ENCODE measurements at places on chromosomes 7 and 10.

GRCh38 chr10:95363303-95363912 lies 72.6 kb upstream of the PDLIM1 start:
- DNase-seq = peak; percentile 34

GRCh38 chr7:142668495-142668894 lies 80.8 kb upstream of the PRSS1 start:
- no peak for DNase-seq

GRCh38 chr7:4792537-4793126 lies 17.2 kb downstream of the AP5Z1 start:
- DNase-seq = no peak

DNA sequence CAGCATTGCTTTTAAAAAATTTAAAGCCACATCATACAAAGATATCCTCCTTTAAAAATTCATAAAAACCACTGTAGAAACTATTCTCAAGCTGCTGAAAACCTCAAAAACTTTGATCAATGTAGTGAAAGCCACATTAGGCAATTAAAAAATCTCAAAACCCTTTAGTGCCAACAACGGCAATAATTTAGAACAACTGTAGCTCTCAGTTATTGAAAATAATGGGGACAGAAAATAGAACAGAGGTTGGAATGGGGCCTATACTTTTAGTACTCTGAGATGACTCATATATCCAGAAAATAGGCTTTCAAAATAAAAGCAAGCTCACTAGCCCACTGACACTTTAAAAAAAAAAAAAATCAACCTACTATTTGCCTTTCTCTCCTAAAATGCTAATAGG lies 87.5 kb downstream of the GSAP start:
- DNase-seq = no peak

GRCh38 chr10:68732651-68733050 lies 11.6 kb downstream of the CCAR1 start:
- DNase-seq = no peak

DNA sequence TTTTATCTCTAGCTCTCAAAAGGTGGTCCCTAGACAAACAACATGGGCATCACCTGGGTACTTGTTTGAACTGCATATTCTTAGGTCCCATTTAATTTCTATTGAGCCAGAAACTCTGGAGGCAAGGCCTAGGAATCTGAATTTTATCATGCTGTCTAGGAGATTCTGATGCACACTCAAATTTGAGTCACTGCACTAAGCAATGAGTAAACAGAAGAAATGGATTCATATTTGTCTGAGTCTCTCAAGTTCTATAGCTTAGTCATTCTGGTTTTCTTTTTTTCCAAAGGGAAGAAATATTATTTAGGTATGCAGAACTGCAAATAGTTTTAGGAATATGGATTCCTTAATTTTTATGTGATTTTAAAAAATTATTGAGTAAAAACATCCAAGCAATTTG lies 185.5 kb downstream of the SEMA3A start:
- DNase-seq = no peak
